Stimulated activated CD4-positive, alpha-beta T cell treated with anti-CD3 and anti-CD28 coated beads, TNF-alpha, amount 100 ng/mL, for 1 hour (primary cell): ENCODE measurements at places on chromosomes 1 and 21.

DNA sequence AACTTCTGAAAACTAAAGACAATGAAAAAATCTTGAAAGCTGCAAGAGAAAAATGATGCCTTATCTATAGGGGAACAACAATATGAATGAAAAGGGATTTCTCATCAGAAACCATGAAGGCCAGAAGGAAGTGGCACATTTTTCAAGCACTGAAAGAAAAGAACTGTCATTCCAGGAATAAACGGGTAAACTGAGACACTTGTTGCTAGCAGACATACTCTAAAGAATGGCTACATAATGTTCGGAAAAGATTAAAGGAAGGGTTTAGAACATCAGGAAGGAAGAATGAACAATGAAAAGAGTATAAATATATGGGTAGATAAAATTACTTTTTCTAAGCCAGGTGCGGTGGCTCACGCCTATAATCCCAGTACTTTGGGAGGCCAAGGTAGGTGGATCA lies 14.5 kb downstream of the RBBP5 start:
- DNase-seq = no peak

GRCh38 chr21:37363936-37364335 lies 2.6 kb upstream of the DYRK1A start:
- no peak for DNase-seq

DNA sequence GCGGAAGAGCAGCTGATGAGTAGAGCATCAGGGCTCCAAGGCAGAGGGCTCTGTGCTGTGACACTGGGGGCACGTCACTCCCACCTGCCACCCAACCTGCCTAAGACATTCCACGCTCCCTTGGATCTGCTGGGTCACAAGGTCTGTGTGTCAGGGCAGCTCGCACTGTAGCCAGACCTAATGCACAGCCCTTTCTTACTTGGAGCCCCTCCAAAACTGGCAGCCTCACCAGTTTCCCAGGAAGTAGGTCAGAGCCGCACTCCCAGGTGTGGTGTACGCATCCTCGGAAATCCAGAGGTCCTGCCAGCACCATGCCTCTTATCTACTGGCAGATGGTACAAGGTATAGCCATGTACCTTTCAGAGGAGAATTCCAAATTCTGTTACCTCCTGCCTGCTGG lies 22.3 kb downstream of the DMRTB1 start:
- no peak for DNase-seq

GRCh38 chr1:81547261-81547911 lies 253.3 kb upstream of the ADGRL2 start:
- DNase-seq = no peak

DNA sequence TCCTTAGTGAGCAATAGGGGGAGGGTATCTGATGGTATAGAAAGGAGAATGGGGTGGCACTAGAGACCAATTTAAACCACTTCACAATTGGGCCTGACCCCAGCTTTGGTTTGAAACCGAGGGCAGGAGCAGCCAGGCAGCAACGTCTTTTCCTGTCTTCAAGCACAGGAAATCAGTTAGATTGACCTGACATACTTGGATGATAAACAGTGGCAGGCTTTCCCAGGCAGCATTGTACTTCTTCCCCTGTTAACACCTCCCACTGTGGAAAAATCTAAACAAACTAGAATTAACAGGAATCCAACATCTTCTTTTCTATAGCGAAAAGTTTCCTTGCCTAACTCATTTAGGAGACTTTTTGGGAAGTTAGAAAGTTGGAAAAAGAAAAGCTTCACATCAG lies 40.6 kb downstream of the SELL start:
- no peak for DNase-seq

DNA sequence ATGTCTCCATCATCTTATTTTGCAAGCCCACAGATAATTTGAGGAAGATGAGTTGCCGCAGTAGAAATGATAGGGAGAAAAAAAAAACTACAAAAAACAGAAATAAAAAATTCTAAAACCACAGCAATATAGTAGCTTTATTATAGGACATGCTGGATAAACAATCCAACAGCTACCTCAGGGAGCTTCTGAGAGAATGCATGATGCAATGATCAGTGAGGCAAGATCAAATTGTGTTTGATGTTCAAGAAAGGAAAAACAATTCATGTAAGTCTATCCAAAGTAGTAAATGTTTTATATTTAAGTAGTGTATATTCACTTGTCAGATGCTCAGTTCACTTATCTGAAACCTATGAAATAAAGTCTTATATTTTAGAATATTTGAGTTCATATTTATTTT lies 6.7 kb downstream of the CR1L start:
- no peak for DNase-seq

DNA sequence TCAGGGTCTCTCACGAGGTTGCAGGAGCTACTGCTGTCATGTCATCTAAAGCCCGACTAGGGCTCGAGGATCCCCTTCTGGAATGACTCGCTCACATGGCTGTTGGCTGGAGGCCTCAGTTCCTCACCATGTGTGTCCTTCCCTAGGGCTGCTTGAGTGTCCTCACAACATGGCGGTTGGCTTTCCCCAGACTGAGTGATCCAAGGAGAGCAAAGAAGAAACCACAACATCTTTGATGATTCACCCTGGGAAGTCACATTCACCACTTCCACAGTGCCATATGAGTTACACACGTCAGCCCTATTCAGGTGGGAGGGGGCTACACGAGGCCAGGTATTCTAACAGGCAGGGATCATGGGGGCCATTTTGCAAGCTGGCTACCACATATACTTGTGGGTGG lies 64.9 kb downstream of the FHAD1 start:
- no peak for DNase-seq

DNA sequence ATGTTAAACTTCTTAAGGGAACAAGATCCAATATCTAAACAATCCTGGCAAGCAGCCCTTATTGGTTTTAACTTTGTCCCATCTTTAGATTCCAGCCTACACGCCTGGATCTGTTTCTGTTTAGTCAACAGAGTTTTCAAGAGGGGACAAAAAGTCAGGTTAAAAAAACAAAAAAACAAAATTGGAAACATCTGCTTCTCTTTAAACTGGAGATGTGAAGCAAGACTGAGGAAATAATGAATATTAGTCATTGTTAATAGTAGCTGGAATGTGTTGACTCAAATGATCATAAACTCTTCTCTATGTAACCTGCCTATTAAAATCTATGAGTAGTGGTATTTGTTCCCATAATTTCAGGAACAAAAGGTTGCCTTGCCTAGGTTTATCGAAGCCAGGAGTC lies 55.0 kb downstream of the NID1 start:
- DNase-seq = no peak

DNA sequence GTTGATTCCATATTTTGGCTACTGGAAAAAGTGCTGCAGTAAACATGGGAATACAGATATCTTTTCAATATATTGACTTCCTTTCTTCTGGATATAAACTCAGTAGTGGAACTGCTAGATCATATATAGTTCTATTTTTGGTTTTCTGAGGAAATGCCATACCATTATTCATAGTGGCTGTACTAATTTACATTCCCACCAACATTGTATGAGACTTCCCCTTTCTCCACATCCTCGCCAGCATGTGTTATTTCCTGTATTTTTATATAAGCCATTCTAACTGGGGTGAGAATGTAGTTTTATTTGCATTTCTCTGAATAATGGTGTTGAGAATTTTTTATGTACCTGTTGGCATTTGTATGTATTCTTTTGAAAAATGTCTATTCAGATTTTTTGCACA lies 385.2 kb downstream of the NUF2 start:
- no peak for DNase-seq

- no peak for DNase-seq
Measured at GRCh38 chr1:5504364-5504740, 487.9 kb downstream of the NPHP4 start.

- DNase-seq = no peak
Measured at GRCh38 chr1:157415661-157416060, 136.7 kb downstream of the FCRL5 start.

- no peak for DNase-seq
Measured at GRCh38 chr21:42672699-42673458, 19.5 kb downstream of the PDE9A start.

GRCh38 chr1:147270721-147271120 lies 28.2 kb downstream of the CHD1L start:
- no peak for DNase-seq

GRCh38 chr1:101323535-101323934 lies 86.7 kb downstream of the S1PR1 start:
- no peak for DNase-seq

- DNase-seq = no peak
Measured at GRCh38 chr21:32523988-32524719, 61.2 kb downstream of the TCP10L start.

GRCh38 chr1:63968663-63969440 lies 195.0 kb downstream of the ROR1 start:
- no peak for DNase-seq

- peak; percentile 54 for DNase-seq
Measured at GRCh38 chr1:24199291-24199900, 12.3 kb upstream of the IFNLR1 start.

GRCh38 chr1:108881369-108881768 lies 4.6 kb downstream of the GPSM2 start:
- no peak for DNase-seq

DNA sequence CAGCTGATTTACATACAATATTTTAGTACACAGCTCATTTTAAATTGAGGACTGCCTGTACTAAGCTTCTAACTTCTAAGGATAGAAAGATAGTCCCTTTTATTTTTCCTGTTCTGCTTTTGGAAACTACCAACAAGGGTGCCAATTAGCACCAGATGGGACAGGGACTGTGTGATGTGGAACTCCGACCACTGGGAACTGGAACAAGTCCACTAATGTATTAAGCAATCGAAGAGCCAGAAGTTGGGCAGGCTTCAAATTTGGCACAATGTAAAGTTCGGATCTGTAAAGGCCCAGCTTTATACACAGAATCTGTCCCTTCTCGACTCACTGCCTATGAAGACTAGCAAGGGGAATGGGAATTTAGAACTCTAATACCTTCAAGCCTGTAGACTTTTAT lies 149.3 kb downstream of the ZC3H11B start:
- DNase-seq = no peak

GRCh38 chr1:89407360-89407759 lies 43.5 kb downstream of the GBP6 start:
- DNase-seq = no peak

- no peak for DNase-seq
Measured at GRCh38 chr21:37811711-37812110, 104.5 kb downstream of the KCNJ6 start.

DNA sequence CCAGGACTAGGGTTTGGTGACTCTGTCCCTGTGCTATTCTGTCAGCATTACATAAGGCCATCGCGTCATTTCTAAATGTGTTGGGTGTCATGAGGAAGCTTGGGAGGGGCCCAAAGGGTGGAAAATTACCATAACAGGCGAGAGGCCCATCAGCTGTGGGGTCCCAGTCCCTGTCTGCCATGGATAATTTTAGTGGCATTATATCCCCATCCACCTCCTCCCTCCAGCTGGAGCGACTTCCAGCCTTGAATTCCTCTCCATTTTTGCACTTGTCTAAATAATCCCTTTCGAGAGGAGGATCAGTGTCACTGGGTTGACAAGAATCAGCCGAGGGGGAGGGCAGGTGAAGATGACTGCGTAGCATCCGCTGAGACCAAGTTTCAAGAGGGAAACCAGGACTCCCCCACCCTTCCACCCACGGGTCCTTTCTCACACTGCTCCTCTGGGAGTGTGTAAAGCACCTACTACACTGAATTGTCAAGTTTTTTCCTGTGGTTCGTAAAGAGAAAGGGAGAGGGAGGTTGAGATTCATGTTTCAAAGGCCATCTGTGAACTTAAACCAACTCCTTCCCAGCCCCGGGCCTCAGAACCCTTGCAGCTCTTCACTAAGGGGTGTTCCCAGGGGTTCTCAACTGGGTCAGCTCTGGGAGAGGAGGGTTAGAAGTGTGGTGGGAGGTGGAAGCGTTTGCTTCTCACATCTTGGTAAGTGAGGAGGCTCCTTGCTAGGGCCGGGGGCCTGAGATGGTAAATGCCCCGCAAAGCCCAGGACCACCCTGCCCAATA lies 29.2 kb downstream of the VASH2 start:
- DNase-seq = no peak

DNA sequence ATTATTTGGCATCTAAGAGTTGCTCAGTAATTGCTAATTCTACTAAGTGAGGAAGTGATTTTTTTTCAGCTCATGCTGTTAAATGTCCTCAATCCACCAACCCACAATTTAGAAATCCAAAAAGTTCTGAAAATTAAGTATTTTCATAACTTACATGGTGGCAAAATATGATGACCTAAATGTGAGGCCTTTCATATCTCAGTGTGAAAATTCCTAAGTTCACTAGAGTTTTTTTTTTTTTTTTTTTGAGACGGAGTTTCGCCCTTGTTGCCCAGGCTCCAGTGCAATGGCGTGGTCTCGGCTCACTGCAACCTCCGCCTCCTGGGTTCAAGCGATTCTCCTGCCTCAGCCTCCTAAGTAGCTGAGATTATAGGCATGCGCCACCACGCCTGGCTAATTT lies 5.6 kb downstream of the NUCKS1 start:
- no peak for DNase-seq

- DNase-seq = no peak
Measured at GRCh38 chr1:232172563-232172962, 457.4 kb downstream of the SIPA1L2 start.

DNA sequence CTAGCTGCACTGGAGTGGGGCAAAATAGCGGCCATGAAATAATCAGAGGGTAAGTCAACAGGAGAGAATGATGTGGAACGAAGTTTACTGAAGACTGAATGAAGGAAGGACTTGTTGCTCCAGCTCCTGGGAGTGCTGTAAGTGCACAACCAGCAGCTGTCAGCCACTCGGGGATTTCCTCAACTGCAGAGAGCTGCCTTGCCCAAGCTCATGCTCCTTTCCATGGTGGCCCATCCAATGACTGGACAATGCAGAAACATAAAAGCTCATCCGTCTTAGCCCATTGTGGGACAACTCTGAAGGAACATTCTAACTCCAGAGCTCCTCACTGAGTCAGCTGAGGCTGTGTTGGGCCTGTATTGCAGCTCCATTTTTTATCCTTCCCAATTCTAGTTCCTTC lies 21.1 kb upstream of the RBM15 start:
- DNase-seq = no peak

DNA sequence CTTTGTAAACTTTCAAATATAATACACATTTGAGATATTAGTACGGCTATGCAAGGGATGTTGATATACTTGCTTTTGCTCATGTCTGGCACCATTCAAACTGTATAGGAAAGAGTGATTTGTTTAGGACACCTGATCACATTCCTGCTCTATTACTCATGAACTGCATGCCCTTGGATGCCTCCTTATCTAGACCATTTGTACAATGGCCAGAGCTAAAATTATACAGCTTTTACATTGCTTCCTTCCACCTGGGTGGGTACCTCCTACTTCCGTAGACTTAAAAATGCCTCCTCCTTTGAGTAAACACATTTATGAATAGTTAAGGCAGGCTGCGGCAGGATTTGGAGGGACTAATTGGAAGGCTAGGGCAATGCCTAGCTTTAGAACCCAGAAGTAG lies 85.4 kb upstream of the PBX1 start:
- DNase-seq = no peak

- DNase-seq = no peak
Measured at GRCh38 chr1:90143591-90143990, 148.7 kb downstream of the ZNF326 start.

DNA sequence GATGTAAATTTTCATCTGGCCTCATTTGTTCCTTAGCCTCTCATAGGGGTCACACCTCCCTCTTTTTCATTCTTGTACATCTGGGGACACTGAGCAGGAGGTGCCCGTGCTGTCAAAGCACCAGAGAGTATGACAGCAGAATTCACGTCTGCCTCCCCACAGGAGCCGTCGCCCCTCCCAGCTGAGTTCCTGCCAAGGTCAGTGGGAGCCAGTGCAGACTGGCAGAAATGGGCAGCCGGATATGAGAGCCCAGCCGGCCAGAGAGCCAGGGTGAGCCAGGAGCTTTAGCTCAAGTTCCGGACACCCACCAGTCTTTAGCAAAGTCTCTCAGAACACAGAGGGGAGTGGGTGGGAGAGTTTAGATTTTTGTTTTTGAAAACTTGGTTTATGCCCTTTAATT lies 21.9 kb downstream of the GPR137B start:
- no peak for DNase-seq
